ENCODE measurements at places on chromosomes 1 and 21.
A peak's percentile ranks its signal among the peaks of the same experiment; 100 is the strongest.

GRCh38 chr1:219294251-219294650 lies 120.6 kb downstream of the LYPLAL1 start:
- H3K27me3 ChIP-seq, result no peaks in the 10 kb centered on the region
- no peaks in the 10 kb centered on the region for H3K36me3 ChIP-seq
- H3K4me3 ChIP-seq, result no peak overlapping the region
- no peak for DNase-seq

GRCh38 chr1:153561466-153561985 lies 4.1 kb downstream of the S100A2 start:
- H3K36me3 ChIP-seq, result no peaks in the 10 kb centered on the region
- peaks cover 16% of the 10 kb centered on the region for H3K4me1 ChIP-seq
- no peak overlapping the region for H3K27ac ChIP-seq
- H3K4me3 ChIP-seq, result no peak overlapping the region
- DNase-seq, result peak; percentile 48
- H3K27me3 ChIP-seq, result no peaks in the 10 kb centered on the region

DNA sequence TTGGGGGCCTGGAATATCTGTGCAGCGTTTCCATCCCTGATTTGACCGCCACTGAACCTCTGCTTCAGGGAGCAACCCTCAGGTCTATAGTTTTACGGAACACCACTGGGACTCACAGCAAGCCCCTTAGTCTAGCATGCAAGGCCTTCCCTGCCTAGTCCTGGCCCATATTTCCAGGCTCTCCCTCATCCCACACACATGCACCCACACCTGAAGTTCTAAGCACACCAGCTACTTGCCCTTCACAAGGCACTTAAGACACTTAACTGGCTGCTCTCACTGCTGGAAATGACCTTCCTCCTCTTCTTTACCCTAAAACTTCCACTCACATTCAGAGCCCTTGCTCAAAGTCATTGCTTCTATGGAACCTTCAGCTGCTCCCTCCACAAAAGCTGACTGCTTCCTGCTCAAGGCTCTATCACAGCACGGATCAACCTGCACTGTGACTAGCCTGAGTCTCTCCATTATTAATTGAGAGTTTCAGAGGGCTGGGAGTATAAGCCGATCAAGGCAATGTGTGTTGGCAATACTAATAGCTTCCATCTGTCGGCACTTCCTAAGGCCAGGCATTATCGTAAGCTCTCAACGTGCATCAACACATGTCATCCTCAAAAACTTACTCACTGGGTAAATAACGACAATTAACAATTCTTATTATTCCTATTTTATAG lies 84.3 kb downstream of the RRAGC start:
- no peaks in the 10 kb centered on the region for H3K4me1 ChIP-seq
- no peaks in the 10 kb centered on the region for H3K36me3 ChIP-seq
- no peak overlapping the region for H3K4me3 ChIP-seq
- DNase-seq, result no peak
- peaks cover 10% of the 10 kb centered on the region for H3K27me3 ChIP-seq
- H3K27ac ChIP-seq, result no peak overlapping the region

DNA sequence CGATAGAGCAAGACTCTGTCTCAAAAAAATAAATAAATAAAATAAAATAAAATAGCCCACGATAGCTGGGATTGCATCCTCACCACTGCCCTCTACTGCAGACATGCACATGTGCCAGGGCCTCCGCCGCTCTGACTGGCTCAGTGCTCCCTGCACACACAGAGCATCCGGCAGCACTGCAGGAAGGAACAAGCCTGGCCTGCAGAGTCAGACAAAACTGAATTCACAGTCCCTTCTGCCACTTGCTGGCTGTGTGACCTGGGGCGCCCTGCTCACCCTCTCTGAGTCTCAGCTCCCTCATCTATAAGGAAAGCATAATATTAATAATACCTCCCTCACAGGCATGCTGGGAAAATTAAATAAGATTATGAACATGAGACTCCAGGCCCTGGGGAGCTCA lies 35.4 kb downstream of the CSMD2 start:
- no peaks in the 10 kb centered on the region for H3K4me1 ChIP-seq
- DNase-seq, result no peak
- H3K27me3 ChIP-seq, result no peaks in the 10 kb centered on the region
- no peak overlapping the region for H3K4me3 ChIP-seq

DNA sequence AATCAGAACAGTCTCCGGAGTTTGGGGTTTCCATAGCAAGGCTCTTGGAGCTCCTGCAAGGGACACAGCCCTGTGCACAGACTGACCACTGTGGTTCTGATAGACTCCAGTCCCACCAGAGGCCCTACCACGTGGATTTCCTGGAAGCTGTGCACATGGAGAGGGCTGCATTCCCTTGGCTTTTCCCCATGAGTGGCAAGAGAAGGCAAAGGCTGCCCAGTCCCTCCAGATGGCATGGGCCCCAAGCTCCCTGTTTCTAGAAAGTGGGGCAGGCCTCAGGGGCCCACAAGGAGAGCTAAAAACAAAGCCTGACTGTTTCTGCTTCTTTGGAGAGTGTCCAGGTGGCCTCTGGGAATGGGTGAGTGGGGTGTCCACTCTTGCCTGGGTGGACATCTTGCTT lies 87.5 kb downstream of the DDX20 start:
- H3K27me3 ChIP-seq, result no peaks in the 10 kb centered on the region
- DNase-seq, result no peak
- no peak overlapping the region for H3K4me3 ChIP-seq
- H3K4me1 ChIP-seq, result no peaks in the 10 kb centered on the region
- no peak overlapping the region for H3K27ac ChIP-seq

- no peak overlapping the region for H3K4me3 ChIP-seq
- no peak for DNase-seq
- peak overlapping the region; percentile 72 for H3K27ac ChIP-seq
These were observed 71.1 kb upstream of the ERRFI1 start for GRCh38 chr1:8097077-8097799.

DNA sequence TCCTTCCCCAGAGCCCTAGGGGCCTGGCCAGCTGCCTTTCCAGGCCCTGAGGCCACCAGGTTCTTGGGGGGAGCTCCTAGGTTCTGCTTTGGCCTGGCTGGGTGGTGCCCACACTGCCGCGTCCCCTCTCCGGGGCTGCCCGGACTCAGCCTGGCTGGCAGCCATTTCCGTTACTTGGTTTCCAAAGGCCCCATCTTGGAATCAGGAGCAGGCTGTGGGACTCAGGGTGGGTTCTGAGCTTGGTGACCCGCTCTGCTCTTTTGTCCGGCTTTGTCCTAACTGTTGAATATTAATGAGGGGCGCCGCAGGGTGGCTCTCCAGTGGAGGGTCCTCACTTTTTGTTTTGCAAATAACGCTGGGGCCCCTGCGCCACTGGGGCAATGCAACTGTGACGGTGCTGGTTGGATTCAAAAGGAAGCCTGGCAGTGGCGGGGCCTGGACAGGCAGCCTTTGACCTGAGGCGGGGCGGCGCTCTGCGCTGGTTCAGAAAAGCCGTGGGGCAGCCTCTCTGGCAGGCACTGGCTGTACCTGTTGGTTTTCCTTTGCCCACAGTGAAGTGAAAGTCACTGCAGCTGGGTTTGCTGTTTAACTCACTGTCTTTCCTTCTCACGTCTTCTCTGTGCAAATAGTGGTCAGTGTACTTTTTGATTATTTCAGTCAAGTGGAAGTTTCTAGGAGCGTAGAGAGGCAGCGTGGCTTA lies 20.2 kb downstream of the SKI start:
- H3K4me3 ChIP-seq, result no peak overlapping the region
- peak overlapping the region; percentile 70 for H3K27ac ChIP-seq
- no peaks in the 10 kb centered on the region for H3K27me3 ChIP-seq
- peaks cover 86% of the 10 kb centered on the region for H3K4me1 ChIP-seq
- DNase-seq, result peak; percentile 84

DNA sequence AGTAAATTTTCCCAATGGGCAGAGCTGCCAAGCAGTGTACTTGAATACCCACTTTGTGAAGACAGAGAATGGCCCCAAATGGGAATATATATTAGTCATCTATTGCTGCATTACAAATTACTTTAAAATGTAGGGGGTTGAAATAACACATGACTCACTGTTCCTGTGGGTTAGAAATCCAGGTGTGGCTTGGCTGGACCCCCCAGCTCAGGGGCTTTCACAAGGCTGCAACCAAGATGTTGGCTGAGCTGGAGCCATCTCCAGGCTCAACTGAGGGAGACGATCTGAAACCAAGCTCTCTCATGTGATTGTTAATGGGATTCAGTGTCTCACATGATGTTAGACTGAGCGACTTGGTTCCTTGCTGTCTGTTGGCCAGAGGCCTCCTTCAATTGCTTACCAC lies 33.4 kb upstream of the ARHGAP29 start:
- no peak for DNase-seq
- H3K4me3 ChIP-seq, result no peak overlapping the region
- no peak overlapping the region for H3K27ac ChIP-seq
- no peaks in the 10 kb centered on the region for H3K27me3 ChIP-seq

DNA sequence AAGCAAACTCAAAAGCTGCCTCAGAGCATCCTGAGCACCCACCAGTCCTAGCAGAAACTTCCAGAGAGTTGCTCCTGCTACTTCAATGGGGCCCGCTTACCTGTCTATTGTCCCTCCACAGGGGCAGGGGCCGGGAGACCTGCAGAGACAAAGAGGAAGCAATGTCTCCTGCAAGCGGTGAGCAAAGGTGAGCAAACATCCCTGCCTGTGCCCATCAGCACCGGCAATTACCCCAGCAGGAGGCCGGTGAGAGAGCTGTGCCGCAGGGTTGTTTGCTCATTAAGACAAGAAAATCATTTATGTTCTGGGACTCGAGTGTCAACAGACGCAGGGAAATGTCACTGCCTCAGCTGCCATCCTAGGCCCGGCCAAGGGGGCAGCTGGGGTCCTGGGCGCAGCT lies 53.8 kb upstream of the TARDBP start:
- no peaks in the 10 kb centered on the region for H3K27me3 ChIP-seq
- no peaks in the 10 kb centered on the region for H3K4me1 ChIP-seq
- H3K36me3 ChIP-seq, result no peaks in the 10 kb centered on the region
- no peak overlapping the region for H3K4me3 ChIP-seq
- no peak for DNase-seq
- no peak overlapping the region for H3K27ac ChIP-seq

DNA sequence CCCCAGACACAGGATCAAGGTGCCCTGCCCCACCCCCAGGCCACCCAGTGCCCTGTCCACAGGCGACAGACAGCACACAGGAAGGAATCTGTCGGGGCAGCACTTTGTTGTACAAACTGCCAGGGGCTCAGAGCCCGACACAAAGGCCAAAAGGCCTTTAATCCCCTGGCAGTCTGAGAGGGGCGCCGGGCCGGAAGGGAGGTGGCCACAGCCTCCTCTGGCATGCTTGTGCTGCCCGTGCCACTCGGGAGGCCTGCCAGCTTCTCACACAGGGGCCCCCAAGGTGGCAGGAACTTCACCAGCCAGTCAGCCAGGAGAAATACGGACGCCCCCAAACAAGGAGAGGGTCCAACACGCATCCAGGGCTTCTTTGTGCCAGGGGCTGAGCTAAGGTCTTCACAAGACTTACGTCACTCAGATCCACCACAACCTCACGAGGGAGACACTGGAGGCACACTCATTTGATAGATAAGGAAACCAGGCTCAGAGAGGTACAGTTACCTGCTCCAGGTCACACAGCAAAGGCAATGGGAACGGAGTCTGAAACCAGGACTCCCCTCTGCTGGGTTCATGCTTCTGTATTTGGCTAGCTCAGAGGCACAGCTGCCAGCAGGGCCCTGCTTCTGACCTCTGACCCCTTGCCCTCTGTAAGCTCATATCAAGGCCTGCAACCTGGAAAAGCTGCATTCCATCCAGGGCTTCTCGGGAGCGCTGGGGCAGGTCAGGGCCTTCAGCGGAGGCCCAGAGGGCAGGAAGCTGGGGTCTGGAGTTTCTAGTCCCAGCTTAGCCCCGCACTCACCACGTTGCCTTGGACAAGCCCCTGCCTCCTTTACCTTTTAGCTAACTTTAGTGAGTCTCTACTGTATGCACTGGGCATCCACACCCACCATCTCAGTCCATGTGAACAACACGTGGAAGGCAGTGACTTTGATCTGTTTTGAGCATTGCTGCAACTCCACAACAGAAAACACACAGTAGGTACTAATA lies 34.8 kb downstream of the HSPG2 start:
- H3K27ac ChIP-seq, result peak overlapping the region; percentile 59
- no peak overlapping the region for H3K4me3 ChIP-seq
- H3K27me3 ChIP-seq, result no peaks in the 10 kb centered on the region
- DNase-seq, result no peak
- H3K4me1 ChIP-seq, result peaks cover 92% of the 10 kb centered on the region

- no peaks in the 10 kb centered on the region for H3K27me3 ChIP-seq
- no peaks in the 10 kb centered on the region for H3K36me3 ChIP-seq
- no peak overlapping the region for H3K27ac ChIP-seq
- DNase-seq, result no peak
- H3K4me3 ChIP-seq, result no peak overlapping the region
- H3K4me1 ChIP-seq, result no peaks in the 10 kb centered on the region
These were observed 478.2 kb downstream of the NEGR1 start for GRCh38 chr1:71804140-71804539.

DNA sequence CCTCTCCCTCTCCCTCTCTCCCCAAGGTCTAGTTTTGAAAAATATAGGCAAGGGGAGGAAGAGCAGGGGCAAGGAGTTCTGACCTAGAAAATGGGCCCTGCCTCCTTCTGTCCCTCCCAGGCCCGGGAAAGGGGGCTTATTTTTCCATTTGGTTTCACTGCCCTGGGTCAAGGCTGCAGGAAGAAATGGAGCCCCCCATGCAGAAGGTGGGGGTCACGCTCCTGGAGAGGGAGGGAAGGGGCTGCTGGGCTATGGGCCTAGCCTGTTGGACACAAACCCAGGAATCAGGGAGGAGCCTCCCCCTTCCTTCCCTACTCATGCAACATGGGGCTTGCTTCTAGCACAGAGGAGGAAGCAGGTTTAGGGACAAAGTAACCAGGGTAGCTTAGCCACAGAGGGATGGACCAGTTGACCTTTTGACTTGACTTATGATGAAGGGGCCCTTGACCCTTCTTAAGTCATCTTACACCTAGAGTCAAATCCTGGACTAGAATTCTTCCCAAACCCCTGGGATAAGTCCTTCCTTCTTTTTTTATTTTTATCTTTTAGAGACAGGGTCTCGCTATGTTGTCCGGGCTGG lies 70.4 kb upstream of the SSBP3 start:
- H3K4me1 ChIP-seq, result peaks cover 9% of the 10 kb centered on the region
- H3K27ac ChIP-seq, result no peak overlapping the region
- H3K36me3 ChIP-seq, result no peaks in the 10 kb centered on the region
- H3K4me3 ChIP-seq, result no peak overlapping the region

DNA sequence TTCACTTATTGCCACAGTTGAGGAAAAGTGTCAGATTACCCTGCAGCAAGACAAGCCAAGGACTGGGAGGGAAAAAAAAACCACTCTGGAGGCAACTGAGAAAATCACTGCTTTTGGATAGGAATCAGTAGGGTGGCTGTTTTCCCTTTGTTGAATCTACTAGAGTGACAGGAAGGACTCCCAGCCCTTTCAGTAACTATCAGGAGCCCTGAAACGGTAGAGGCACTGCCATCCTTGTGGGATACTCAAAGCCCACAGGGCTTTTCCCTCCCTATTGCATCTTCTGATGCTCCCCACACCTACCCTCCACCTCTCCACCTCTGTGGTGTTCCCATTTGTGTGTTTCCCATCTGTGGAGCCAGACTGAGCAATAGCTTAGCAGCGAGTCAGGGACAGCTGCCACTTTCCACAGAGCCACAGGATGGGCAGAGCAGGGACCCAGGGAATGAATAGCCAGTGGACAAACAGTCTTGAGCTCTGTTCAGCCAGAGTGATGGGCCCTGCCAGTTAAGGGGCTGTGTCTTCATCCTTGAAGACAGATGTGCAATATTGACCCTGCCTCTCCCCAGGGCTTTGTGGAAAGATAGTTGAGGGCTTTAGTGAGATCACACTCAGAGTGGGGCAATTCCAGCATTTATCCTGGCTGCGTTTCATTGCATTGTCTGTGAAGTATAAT lies 13.9 kb downstream of the UBIAD1 start:
- peaks cover 30% of the 10 kb centered on the region for H3K36me3 ChIP-seq
- no peak overlapping the region for H3K27ac ChIP-seq
- H3K4me1 ChIP-seq, result peaks cover 10% of the 10 kb centered on the region

- no peaks in the 10 kb centered on the region for H3K27me3 ChIP-seq
- H3K4me3 ChIP-seq, result no peak overlapping the region
- H3K27ac ChIP-seq, result no peak overlapping the region
These were observed 49.0 kb downstream of the CLDN17 start for GRCh38 chr21:30117631-30118030.
